ENCODE measurements at places on chromosomes 5 and 9.

DNA sequence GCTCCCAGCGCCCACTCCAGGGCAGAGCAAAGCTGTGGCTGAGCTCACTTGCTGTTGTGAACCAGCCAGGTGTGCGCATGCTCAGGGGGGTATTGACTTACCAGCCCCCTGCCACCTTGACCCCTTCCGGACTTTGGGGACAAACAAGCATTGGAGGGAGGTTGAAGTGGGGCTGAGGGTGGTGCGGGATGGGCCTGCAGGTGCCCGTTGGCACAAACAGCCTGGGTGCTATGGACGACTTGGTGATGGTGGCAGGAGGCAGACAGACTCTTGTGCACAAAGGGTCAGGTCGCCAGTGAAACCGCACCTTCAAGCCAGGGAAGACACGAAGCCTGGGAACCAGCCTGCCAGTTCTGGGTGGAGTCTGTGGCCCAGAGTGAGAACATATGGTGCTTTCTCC, 858.5 kb upstream of the PTPRD start:
- DNase-seq, result no peak

DNA sequence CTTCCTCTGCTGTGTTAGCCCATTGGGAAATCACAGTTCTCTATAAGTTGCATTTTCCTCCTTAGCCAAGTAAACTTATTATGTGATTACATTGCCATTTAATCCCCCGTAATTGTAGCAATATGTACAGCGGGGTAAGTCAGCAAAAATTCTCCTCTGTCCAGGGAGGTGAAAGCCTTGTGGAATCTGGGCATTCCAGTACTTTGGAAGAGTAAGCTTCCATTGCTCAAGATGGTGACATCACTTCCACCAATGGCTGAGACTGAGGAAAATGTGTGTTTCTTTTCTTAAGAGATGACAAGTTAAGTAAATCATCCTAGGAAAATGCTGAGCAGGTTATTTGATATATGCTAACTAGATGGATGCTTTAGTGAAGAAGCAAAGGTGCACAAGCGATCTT, 436.7 kb downstream of the CETN3 start:
- DNase-seq, result no peak

DNA sequence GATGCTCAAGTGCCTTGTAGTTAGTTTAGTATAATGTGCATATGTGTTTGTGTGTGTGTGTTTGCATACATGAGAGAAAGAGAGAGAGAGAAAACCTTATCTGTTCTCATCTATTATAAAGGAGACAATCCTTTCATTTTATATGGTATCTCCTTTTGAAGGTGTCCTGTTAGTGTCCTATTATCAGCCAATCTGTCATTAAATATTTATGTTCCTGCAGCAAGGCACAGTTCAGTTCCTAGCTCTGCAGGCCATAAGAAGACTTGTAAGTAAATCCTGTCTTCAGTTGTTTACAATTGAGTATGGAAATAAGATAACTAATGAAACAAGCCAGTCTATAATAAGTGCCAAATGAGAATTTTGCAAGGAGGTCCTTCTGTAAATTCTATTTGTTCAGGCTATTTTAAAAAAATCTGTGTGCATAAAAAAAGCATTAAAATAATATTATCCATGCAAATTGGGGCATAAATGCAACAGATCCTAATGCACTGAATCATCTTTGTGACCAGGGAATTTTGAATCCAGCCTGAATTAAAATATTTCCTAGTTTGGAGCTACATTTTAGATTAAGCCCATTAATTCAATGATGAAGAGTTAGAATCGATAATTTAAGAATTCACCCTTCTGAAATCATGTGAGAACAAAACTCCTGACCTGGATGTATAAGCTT, 18.1 kb downstream of the MAP1B start:
- DNase-seq, result no peak

DNA sequence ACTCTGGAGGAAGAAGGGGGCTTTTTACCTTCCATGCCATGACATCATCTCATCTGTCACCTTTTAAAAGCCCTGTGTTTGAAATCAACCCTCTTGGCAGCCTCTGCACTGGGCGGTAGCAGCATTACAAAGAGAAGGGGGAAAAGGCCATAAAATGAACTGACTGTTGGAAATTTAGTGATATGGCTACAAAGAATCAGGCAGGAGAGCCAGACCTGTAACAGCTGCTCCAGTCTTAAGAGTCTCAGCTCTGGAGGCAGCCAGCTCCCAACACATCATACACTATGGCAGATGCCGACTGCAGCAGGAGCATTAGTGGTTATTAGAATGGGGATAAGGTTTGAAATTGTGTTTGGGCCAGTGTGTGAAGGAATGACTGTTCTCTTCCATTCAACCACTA, 257.5 kb downstream of the DMAC1 start:
- no peak for DNase-seq

GRCh38 chr9:127175319-127175715, 52.9 kb upstream of the ANGPTL2 start:
- no peak for DNase-seq

- no peak for DNase-seq
These were observed 136.0 kb downstream of the EPB41L4A start for GRCh38 chr5:112283034-112283582.

GRCh38 chr9:112367465-112367864, 12.4 kb upstream of the HSDL2 start:
- no peak for DNase-seq

GRCh38 chr5:87867281-87867680, 401.4 kb downstream of the TMEM161B start:
- no peak for DNase-seq

DNA sequence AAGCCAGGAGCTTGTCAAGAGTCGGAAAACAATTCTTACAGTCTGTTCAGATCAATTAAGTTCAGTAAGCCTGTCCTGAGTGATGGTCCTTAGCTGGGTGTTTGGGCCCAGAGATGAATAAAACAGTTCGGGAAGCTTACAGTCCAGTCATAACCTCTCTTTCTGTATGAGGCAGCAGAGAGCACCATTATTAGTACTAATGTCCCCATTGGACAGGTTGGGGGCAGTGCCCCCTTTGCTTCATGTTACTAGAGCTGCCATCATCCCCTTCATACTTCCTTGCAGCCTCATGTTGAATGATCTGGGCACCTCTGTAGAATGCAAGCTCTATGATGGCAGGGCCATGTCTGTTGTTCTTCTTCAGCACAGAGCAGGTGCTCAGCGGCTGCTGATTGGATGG, 9.8 kb downstream of the DOCK2 start:
- no peak for DNase-seq

DNA sequence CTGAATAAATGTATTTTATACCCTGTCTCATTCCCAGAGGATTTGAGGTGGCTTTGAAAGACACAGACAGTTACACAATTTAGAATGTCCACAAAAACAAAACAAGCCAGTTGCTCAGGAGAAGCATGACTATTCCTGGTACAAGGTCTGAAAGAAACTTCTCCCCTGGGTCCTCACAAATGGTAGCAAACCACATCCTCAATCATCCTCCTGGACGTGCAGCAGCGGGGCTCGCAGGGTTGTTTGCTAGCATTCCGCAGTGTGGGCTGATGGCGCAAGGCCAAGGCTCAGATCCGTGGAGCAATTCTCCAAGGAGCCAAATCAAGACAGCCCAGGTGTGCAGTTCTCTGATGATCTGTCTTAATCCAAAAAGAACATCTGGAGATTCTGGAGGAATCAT, 210.3 kb downstream of the ACTL7B start:
- no peak for DNase-seq

DNA sequence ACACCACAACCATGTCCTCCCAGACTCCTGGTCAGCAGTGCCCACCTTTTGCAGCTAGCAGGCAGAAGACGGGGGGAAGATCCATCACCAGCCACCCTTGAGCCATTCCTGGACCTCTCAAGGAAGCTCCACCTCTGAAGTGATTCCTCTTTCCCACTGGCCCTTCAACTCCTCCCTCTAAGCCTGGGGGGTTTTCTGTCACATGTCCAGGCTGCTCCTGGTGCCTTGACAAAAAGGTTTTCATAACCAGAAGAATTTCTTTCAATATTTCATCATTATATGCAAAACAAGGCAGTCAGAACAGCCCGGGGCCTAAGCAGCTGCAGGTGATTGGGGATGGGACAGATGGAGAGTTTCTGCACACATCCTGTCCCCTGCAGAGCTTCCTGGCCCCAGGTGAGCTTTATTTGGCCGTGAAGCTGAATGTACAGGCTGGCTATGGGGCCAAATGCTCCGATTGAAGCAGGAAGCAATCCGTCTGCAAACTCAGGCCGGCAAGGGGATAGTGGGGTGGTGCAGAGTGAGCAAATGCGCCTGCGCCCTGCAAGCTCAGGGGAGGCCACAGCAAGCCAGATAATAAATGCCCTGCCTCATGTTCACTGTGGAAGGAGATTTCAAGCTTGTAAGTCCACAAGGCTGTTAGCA, 173.5 kb downstream of the C5orf15 start:
- DNase-seq, result no peak

GRCh38 chr5:104909803-104910202, 1347.2 kb upstream of the NUDT12 start:
- no peak for DNase-seq

- DNase-seq, result no peak
These were observed 8.7 kb upstream of the B4GALT1 start for GRCh38 chr9:33175649-33176325.

GRCh38 chr5:31124651-31125305, 68.7 kb upstream of the CDH6 start:
- no peak for DNase-seq

GRCh38 chr9:117644133-117644931, 59.9 kb upstream of the TLR4 start:
- peak; percentile 64 for DNase-seq

DNA sequence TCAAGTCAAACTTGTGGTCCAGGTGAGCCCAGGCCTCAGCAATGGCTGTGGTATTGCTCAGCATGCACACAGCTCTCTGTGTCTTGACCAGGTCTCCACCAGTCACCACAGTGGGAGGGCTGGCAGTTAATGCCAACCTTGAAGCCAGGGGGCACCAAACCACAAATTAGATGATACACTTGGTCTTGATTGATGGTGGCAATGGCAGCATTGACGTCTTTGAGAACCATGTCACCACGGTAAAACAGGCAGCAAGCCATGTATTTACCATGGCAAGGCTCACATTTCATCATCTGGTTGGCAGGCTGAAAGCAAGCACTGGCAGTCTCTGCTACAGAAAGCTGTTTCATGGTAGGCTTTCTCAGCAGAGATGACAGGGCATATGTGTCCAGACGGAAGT, 40.0 kb downstream of the NIM1K start:
- DNase-seq, result no peak

- no peak for DNase-seq
These were observed 23.0 kb upstream of the B4GALT1 start for GRCh38 chr9:33190021-33190705.

DNA sequence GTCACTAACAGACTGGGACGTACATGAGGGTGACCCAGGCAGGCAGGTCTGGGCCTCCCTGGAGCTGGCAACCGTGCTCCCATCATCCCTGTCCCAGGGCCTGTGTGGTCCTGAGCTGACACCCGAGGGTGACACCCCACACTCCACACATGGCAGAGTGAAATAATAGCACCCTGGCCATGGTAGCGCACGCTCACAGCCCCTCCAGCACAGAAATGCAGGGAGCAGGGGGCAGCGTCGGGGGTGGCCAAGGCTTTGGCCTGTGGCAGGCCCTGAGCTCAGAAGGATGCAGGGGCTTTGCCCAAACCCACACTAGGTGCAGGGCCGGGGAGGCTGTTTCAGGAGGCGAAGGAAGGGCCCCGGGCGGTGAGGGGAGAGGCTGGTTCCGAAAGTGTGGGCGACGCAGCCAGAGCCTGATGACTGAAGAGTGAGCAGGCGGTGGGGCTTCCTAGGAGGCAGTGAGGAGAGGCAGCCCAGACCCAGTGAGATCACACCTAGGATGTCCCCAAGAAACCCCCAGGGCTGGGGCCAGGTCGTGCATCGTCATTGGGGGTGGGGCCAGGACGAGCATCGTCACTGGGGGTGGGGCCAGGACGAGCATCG, 12.9 kb downstream of the OR2V2 start:
- DNase-seq, result no peak

GRCh38 chr5:161261668-161262323, 284.7 kb downstream of the GABRB2 start:
- no peak for DNase-seq

DNA sequence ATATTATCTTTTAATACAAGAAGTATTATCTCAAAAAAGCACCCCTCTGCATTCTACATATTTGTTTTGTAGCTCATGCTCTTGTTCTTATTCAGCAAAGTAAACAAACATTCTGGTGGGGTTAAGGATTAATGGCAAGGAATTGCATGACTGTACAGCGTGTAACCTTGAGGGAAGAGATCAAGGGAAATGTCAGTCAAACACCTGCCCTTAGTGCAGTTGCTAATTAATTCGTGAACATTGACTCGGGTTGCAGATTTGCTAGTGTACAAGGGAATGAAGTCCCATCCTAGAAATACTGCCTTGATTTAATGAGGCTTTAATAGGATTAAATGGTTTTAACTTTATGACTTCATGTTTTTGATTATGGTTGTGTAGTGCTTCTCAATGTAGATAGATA, 1758.1 kb downstream of the MAT2B start:
- no peak for DNase-seq

- DNase-seq, result no peak
These were observed 18.6 kb downstream of the ANXA6 start for GRCh38 chr5:151139015-151139414.

DNA sequence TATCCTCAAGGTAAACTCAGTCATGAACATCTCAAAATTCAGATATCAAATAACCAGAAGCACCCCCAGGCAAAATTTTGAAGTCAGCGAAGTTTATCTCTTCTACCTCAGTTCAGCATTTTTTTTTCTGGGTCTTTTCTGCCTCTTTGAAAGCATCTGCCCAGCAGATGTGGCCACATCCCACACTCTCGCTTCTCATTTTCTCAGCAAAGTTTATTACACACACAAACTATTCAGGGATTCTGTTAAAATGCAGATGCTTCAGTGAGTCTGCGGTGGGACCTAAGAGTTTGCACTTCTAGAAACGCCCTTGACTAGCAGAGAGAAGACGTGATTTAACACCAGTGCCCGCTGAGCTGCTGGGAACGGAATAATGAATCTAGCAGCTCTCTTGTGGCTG, 19.3 kb downstream of the RASEF start:
- DNase-seq, result no peak

- no peak for DNase-seq
These were observed 11.9 kb downstream of the BASP1 start for GRCh38 chr5:17229313-17229712.

DNA sequence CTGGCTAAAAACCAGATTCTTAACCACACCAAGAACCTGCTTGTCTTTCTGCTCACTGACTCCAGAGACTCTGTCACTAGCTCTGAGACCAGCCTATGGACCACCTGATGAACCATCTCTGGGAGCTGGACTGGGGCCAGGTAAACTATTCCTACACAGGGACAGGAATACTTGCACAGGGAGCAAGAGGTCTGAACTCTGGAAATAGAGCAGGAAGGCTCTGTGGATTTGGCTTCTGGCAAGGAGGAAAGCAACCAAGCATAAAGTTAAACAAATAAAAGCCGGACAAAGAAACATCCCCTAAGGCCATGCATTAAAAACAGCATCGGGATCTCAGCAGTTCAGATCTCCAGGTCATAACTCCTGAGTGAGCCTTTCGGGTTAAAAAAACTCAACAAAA, 5.6 kb upstream of the SPARC start:
- DNase-seq, result no peak

GRCh38 chr9:4138781-4139180, 161.1 kb downstream of the GLIS3 start:
- no peak for DNase-seq

Measured in LoVo (cell line).